Esophagus squamous epithelium (tissue), 5 donors: ENCODE measurements at places on chromosomes 13 and 19.

- no peak for DNase-seq
Observed at GRCh38 chr13:80989241-80989640, 648.3 kb upstream of the SPRY2 start.

GRCh38 chr13:98315902-98316301 lies 138.8 kb upstream of the RNF113B start:
- DNase-seq: no peak

DNA sequence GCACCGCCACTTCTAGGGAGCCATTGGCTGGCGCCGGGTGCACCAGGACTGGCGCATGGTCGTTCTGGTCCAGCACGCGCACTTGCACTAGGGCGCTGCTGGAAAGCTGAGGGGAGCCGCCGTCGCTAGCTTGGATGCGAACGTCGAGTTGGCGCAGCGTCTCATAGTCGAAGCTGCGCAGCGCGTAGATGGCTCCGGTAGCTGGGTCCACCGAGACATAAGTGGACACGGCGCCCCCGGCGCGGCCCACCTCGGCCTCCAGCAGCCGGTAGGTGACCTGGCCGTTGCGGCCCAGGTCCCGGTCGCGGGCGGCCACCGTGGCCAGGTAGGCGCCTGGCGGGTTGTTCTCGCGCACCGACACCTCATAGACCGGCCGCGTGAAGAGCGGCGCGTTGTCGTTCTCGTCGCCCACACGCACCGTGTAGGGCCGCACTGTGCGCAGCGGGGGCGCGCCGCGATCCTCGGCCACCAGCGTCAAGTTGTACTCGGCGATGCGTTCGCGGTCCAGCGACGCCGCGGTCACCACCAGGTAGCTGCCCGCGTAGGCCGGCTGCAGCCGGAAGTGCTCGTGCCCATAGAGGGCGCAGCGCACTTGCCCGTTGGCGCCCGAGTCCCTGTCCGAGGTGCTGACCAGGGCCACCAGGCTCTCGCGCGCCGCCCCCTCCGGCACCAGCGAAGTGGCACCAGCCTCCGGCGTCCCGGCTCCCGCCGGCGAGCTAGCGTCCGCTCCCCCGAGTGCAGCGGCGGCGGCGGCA lies 1.7 kb downstream of the PCDH8 start:
- no peak for DNase-seq

GRCh38 chr19:8557642-8558238 lies 19.5 kb downstream of the MYO1F start:
- DNase-seq: no peak

DNA sequence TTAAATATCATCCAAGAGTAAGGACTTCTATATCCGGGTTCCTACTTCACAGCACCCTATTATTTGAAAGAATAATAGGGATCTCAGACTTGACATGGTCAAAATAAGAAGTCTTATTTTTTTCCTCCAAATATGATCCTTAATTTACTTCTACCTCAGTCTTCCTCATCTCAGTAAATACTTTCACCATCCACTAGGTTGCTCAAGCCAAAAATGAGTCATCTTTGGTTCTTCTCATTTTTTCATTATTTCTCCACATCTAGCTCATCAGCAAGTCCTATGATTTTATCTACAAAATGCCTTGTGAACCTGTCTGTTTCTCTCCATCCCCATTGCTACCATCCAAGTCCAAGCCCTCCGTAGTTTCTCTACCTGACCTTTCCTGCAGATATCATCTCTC lies 121.9 kb upstream of the GJB6 start:
- no peak for DNase-seq

DNA sequence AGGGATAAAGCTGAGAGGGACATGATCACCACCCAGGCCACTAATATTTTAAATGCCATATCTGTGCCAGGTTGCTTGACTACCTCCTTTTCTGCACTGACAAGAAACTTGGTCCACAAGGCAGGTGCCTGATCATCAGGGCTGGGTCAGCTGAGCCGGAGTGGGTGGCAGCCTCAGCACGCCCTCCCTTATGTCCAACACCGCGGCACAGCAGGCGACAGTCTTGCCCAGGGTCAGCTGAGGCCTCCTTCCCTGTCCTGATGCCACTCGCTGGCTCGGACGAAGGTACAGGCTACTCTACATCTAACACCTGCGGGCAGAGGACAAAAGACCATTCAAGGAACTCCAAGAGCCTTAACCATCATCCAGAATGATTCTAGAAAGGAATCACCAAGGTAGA lies 16.9 kb downstream of the ZC3H4 start:
- no peak for DNase-seq

GRCh38 chr13:33497146-33497845 lies 211.7 kb upstream of the STARD13 start:
- no peak for DNase-seq

DNA sequence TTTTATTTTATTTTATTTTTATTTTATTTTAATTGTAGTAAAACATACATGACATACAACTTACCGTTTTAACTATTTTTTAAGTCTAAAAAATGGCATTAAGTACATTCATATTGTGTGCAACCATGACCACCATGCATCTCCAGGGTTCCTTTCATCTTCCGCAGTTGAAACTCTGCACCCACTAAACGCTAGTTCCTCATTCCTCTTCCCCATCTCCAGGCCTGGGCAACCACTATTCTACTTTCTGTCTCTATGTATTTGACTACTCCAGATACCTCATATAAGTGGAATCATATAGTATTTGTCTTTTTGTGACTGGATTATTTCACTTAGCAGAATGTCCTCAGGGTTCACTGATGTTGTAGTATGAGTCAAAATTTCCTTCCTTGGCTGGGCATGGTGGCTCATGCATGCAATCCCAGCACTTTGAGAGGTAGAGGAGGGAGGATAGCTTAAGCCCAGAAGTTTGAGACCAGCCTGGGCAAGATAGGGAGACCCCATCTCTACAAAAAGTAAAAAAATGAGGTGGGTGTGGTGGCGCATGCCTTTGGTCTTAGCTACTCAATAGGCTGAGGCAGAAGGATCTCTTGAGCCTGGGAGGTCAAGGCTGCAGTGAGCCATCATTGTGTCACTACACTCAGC lies 55.7 kb upstream of the ZNF507 start:
- DNase-seq: no peak

- DNase-seq: no peak
Observed at GRCh38 chr13:89763005-89763404, 1584.5 kb upstream of the MIR17HG start.

- no peak for DNase-seq
Observed at GRCh38 chr19:49148044-49148682, 7.0 kb downstream of the HRC start.

- no peak for DNase-seq
Observed at GRCh38 chr19:5046339-5047039, 77.6 kb downstream of the KDM4B start.

GRCh38 chr13:46656786-46657185 lies 103.8 kb downstream of the LRCH1 start:
- DNase-seq: no peak

DNA sequence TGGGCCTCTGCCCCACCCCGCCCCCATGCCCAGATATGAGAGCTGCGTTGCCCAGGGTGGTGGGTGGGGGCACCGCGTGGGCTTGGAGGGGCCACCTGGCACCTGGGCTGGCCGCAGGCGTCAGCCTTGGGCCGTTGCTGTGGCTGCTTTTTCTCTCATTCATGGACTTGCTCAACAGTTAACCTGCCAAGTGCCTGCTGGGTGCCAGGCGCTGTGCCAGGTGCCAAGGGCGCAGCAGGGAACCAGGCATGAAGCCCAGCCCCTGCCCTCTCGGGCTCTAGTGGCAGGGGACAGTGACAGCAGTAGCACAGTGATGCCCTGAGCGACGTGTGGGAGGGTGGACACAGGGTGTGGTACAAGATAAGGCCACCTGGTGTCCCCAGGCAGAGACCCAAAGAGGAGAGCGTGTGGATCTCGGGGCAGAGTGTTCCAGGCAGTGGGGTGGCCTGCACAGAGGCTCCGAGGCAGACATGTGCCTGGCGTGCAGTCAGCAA lies 28.1 kb downstream of the DHX34 start:
- no peak for DNase-seq

DNA sequence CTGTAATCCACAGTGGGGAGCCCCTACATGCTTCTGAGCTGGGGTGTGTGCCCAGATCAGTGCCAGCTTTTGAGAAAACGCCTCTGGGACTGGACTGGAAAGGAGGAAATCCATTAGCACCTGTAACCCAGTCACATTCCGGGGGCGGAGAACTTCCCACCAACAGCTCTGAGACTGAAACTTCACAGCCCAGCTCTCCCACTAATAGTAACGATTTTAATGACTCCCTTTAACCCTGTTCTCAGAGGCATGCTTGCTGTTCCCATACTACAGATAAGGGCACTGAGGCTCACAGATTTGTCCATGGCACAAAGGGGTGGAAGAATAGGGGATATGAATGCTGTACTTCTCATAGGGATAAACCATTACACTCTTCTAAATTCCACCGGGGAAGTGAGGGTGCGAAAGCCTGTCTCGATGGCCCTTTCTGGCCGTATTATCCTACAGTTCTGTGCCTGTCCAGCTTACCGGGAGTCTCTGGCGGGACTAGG lies 851 bp downstream of the FBXO46 start:
- DNase-seq: no peak

DNA sequence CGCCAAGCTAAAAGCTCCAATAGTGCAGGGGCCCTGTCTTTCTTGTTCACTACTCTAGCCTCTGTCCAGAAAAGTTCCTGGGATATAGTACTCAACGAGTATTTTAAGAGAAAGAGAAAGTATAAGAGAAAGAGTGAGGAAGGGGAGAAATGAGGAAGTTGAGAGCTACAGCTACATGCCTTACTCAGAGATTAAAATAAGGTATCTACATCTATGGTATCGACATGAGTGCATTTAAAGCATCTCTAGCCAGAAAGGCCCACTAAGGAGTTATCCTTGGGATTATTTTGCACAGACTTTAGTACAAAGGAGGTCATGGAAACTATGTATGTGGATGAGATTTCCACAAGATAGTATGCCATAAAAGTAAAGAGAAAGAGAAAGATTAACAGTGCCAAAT lies 28.5 kb downstream of the MYCBP2 start:
- no peak for DNase-seq

GRCh38 chr13:109610517-109610916 lies 175.9 kb downstream of the IRS2 start:
- DNase-seq: no peak

- no peak for DNase-seq
Observed at GRCh38 chr19:54469496-54469934, 3.6 kb downstream of the CDC42EP5 start.

DNA sequence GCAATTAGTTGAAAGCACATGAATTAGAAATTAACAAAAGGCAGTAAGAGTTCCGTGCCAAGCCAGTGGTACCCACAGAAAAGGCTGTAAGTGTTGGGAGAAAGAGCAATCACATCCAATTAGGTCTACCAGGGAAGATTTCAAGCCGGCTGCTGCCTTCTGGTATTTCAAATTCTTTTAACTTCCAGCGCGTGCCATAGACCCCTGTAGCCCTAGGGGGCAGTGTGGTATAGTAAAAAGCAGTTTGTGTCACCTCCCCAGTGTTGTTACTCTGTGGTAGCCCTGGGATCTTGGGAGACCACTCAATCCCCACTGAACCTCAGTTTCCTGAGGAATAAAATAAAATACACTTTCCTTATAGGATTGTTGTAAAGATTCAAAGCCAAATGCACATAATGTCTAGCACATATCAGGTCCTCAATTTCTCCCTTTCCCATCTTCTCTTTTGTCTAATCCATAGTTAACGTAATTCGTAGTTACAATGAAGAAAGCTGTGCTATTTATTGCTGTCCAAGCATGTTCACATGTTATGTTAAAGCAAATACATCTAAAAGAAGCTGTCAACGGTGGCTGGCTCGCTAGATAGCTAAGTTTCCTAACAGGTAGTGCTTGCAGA lies 230.2 kb downstream of the TDRD3 start:
- DNase-seq: no peak

- DNase-seq: no peak
Observed at GRCh38 chr13:62626771-62627170, 1211.1 kb upstream of the PCDH20 start.

DNA sequence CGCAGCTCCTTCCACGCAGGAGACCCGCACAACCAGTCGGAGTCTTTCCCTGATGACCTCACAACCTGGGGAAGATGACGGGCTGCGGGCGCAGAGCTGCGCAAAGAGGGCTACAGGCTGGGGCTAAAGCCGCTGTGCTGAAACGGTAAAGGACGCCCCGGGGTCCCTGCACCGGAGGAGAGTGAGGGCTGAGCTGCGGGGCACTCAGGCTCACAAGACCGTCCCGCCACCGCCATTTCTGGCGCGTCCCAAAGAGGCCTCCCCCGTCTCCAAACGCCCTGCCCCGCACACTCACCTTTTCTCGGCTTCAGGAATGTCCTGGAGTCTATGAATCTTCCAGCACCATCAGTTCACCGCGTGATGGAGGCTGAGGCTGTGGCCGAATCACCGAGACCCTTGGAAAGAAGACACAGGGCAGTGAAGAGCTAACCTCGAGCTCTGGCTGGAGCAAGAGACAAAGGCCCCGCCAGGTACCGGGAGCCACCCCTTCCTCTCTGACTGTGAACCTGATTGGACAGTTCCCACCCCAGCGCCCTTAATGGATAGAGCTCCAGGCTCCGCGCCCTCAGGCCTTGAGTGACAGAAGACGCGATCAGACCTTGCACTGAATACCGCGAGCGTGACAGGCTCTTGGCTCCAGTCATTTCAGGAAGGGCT lies 41.8 kb upstream of the ZNF429 start:
- DNase-seq: no peak

- DNase-seq: no peak
Observed at GRCh38 chr13:79307433-79307861, 98.6 kb downstream of the RBM26 start.

- DNase-seq: no peak
Observed at GRCh38 chr19:16327501-16327900, 2.9 kb downstream of the KLF2 start.

DNA sequence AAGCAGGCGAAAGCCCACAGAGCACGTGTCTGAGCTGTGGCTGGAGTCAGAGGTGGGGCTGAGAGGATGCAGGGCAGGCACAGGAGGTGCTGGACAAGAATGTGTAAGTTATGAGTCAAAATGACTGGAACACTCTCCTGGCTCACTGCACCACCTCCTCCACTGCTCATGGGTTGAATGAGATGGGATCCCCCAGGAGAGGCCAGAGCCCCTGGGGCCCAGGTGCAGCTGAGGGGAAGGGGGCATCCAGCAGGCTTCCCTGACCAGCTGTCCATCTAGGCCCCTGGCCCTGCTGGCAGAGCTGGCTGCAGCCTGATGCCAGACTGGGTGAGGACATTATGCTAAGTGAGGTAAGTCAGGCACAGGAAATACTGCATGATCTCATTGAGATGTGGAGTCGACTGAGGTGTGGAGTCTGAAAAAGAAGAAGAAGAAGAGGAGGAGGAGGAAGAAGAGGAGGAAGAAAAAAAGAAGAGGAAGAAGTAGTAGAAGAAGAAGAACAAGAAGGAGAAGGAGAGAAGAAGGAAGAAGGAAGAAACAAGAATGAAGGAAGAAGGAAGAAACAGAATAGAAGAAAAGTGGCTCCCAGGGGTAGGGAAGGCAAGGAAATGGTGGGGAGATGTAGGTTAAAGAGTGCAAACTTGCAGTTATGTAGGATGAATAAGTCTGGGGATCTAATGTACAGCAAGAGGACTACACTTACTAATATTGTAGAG lies 747.4 kb downstream of the UQCRFS1 start:
- no peak for DNase-seq
